ENCODE measurements at places on chromosomes 5 and 9.

DNA sequence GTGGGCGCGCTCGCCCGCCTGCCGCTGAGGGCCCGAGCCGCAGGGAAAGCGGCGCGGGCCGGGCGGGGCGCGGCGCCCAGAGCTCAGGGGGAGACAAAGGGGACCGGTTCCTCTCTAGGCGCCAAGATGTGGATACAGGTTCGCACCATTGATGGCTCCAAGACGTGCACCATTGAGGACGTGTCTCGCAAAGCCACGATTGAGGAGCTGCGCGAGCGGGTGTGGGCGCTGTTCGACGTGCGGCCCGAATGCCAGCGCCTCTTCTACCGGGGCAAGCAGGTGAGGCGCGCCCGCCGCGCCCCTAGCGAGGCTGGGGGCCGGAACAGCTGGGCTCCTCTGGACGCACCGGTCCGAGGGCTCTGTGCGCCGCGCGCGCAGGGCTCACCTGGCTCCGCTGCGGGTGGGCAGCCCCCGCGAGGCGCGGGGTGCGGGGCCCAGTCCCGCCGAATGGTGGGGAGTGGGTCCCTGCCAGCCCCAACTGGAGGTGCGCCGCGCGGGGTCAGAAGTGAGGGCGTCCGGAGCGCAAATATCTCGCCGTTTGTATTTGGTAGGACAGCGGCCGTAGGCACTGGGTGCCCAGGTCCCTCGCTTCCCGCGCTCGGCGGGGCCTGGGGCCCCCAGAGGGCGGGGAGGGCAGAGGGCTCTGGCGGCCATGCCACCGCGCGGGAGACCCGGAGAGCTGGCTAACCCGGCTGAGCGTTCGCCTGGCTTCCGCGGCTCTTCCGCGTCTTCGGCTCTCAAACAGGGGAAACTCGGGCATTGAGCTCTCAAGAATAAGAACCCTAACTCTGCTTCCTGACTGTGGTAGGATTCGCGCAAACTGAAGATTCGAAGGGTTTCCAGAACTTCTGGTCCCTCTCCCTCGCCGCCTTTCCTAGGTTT lies 607 bp downstream of the UHRF2 start:
- peak; percentile 2 for DNase-seq

- no peak for DNase-seq
Observed at GRCh38 chr5:31585895-31586270, 53.0 kb upstream of the PDZD2 start.

DNA sequence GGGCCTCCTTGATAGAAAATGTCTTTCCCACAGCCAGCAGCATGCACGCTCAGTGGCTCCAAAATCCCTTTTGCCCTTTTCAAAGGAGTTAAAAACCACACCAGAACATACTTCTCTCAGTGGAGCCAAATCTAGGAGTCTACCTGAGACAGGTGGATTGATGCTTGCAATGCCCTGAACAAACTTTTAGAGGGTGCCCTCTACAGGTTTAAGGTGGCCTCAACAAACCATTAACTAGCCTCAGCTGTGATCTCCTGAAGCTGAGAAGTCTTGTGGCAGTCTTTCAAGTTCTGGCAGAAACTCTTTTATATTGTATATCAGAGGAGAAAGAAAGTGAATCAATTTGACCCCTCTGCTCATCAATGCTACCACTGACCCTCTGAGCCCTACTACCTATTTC lies 125.4 kb downstream of the MED27 start:
- DNase-seq, result no peak

GRCh38 chr5:138180183-138180782 lies 1.4 kb downstream of the KIF20A start:
- peak; percentile 6 for DNase-seq

GRCh38 chr9:109411069-109411761 lies 86.9 kb downstream of the PTPN3 start:
- DNase-seq, result no peak

GRCh38 chr9:19895006-19895405 lies 106.2 kb upstream of the SLC24A2 start:
- no peak for DNase-seq

DNA sequence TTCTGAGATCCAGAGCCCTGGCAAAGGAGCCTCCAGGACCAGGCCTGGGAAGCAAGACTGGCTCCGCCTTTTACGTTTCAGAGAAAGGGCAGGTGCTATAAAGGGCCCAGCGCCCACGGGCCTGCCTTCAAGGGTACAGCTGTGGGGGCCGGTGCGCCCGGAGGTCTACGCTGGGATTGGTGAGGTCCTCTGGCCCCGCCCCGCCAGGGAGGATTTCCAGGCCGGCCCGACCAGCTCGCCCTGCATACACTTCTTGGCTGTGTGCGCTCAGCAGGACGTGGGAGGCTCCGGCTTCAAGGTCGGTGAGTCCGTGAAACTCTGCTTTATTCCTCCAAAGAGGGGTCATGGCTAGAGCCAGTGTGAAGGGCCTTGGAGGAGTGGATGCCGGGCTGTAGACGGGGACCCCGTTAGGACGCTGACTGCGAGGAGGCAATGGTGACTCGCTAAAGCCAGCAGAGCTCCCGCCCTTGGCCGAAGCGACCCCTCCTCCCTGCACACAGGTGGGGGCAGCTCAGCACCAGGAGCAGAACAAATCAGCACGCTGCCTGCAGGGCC lies at the start of gene CKMT2:
CKMT2 (plus strand) TSS at position 243 of the 555 bp plus-strand sequence. CDS start 17,811 bp downstream, outside the sequence.
- DNase-seq, result peak; percentile 42

DNA sequence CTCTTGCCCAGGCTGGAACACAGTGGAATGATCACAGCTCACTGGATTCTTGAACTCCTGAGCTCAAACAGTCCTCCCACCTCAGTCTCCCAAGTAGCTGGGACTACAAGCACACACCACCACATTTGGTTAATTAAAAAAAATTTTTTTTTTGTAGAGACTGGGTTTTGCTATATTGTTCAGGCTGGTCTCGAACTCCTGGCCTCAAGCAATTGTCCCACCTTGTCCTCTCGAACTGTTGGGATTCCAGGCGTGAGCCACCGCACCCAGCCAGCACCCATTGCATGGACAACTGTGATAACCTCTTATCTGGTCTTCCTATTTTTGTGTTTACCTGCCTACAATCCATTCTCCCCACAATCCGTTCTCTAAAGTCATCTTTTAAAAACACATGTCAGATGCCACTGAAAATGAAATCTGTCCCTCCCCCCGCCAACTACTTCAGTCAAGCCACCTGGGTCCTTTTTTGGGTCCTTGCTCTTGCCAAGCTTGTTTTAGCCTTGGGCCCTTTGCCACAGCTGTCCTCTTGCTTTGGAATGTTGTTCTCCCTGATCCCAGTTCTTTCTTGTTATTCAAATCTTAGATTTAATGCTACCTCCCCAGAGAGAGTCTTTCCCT lies 250.5 kb downstream of the PIK3R1 start:
- no peak for DNase-seq

GRCh38 chr5:124718380-124718789 lies 28.1 kb downstream of the ZNF608 start:
- no peak for DNase-seq

GRCh38 chr5:96714951-96715451 lies 52.8 kb downstream of the CAST start:
- no peak for DNase-seq

DNA sequence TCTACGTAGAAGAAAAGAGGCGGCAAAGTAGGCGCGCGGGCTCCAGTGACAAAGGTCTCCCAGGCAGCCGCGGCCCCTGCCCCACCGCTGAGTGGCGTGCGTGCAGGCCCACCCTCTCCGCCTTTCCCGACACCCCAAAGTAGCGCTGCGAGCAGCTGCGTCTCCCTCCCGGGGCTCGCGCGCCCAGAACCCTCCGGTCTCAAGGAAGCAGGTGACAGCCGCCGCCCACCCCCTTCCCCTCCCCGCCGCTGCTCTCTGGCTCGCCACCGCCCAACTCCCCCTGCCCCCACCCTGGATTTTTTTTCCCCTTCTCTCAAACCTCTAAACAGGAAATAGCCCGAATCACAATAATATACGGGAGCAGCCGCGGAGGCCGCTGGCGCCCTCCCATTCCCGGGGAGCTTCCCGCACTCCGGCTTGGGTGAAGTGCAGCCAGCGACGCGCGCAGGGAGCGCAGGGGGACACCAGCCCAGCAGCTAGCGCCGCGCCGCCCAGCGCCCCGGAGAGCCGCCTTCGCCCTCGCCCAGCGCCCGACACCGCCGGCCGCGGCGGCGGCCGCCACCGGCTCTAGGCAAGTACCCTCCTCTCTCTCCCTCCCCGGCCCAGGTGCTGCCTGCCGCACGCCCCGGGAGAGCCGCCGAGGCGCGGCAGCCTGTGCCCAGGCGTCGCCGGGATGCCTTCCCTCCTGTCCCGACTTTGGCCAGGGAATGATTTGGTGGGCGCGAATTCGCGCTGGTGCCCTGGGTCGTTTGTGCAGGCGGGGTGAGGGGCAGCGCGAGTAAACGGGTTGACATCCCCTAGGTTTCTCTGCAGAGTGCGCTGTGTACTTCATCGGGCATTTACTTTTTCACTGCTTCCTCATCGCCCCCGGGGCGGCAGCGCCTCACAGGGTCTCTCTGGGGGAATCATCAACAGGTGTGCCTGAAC lies 52.7 kb upstream of the TJP2 start:
- DNase-seq, result peak; percentile 46

DNA sequence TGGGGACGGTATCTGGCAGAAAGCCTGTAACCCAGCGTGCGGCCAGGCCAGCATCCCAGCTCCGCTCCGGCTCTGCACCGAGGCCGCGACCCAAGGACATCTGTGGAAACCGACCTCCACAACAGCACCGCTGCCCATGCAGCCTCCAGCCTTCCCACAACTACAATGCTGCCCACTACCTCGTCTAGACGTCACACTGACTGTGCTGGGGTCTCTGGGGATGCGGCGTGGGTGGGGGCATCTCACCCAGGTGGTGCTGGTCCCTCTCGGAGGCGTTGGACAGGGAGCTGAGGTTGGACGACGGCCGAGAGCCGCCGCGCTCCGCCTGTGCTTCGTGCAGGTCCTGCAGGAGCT lies 14.4 kb upstream of the ZDHHC11 start:
- DNase-seq, result no peak

- DNase-seq, result no peak
Observed at GRCh38 chr9:312596-313320, 98.1 kb downstream of the DOCK8 start.

DNA sequence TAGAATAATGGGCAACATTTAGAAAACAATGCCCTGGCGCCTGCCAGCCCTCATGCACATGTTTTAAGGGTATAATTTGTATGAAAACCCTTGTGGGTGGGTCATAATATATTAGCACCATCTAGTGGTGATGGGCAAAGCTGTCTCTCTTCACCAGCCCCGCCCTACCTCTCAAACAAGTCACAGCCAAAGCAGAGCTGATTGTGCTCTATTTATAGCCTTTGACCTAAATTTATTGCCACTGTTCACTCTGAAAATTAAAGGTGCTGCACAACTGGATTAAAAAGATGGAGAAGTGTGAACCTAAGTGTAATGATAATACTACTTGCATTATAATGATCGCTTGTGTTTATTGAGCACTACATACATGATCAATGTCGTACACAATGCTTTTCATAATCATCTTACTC lies 131.9 kb upstream of the ANKH start:
- peak; percentile 23 for DNase-seq

DNA sequence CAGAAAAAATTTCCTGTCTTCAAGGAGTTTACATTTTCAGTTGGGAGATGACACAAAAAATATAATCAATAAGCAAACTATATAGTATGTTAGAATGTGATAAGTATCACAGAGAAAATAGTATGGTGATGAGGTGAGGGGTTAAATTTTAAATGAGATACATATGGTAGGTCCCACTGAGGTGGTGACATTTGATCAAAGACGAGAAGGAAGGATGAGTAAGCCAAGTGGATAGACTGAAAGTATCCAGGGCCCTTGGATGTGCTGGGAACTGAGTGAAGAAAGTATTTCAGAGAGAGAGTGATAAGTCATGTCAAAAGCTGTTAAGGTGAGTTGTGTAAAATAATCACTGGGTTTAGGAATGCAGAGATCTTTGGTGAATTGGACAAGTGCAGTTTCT lies 3.5 kb downstream of the CCDC192 start:
- DNase-seq, result no peak

- DNase-seq, result no peak
Observed at GRCh38 chr5:145189746-145190145, 645.4 kb downstream of the PRELID2 start.

DNA sequence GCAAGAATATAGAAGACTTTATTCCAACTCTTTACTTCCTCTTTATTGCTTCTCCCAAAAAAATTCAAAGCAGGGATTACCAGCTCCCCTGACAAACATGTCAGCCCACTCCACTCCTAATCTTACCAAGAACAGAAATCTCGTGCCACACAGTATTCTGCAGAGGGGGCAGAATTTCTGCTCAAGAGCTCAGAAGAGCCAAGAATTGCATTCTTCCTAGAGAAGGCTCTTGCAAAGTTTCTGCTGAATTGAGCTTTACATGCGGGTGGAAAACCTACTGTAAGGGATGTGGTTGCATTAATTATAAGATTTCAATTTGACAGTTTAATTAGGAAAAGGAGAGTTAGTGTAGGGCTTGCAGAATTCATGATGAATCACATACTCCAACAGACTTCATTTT lies 428.5 kb downstream of the CETN3 start:
- DNase-seq, result no peak

GRCh38 chr5:143360755-143361154 lies 42.7 kb downstream of the NR3C1 start:
- no peak for DNase-seq

DNA sequence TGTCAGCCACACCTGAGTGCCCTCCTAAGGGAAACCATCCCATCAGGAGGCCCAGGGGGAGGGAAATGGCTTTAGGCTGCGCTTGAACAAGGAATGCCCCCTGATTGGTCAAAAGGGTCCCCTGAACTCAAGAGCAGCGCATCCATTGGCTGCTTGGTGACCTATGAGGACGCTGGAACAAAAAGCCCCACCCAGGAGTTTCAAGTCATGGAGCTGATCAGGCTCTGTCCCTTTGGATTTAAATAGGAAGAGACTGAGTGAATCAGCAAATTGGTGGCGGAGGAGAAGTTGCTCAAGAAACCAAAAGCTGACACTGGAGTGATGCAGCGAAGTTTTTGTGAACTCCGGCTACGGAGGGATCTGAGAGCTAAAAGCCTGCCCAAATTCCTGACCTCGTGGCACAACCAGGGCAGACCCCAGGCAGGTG lies 66.7 kb downstream of the SMIM23 start:
- no peak for DNase-seq

DNA sequence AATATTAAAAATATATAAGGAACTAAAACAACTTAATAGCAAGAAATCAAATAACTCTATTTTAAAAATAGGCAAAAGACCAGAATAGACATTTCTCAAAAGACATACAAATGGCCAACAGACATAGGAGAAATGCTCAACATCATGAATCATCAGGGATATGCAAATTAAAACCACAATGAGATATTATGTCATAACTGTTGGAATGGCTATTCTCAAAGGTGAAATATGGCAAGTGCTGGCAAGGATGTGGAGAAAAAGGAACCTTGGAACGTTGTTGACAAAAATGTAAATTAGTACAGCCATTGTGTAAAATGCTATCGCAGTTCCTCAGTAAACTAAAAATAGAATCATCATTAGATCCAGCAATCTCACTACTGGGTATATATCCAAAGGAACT lies 468.5 kb downstream of the NFIB start:
- DNase-seq, result no peak

DNA sequence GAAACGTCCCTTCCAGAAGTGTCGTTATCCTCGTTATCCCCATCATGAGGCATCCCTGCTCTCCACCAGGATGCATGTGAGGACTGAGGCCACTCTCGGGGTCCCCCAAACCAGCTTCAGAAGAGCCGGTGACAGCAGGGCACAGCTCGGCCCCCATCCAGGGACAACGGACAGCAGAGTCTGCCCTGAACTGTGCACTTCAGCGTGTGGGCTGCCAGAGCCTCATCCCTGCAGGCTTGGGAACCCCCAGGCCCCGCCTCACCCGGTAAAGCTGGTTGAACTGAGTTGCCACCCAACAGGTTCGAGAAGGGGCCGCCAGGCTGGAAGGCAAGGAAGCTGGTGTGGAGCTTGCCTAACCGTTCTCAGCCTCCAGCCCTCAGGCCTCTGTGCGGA lies 710 bp upstream of the CARD9 start:
- DNase-seq, result no peak

Measured in neural crest cell (in vitro differentiated cells).